Pancreas (tissue), 10 donors: ENCODE measurements at places on chromosomes 4 and X.

DNA sequence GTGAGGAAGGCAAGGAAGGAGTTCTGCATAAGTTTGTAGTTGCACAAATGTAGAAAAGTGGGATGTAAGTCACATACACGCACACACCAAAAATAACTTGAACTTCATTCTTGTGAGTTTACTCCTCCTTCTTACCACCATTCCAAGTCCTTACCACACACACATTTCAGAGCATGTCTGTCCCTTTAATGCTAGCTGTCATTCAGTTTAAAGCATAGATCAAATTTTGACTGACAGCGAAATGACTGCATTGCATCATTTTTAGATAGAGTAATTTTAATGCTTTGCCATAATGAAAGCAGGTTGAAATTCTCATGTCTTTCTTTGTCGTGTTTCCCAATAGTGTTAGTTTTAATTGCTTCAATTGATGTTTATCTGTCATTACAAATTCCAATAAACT, 629.6 kb upstream of the HTR2C start:
- DNase-seq: no peak

DNA sequence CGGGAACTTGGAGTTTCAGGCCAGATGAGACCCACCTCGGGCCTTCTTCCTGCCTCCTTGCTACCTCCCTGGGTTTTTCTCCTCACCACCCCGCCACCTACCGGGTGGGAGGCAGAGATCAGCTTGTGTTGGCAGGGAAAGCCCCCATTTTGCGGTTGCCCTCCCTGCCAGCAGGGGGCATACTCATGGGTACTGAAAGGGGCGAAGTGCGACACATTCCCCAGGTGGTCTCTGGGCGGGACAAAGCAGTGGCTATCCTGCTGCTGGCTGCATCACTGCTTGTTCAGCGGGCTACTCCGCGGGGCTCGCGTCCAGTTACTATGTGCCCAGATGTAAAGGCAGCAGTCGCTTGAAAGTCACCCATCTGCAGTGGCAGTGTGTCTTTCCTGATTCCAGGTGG, 330.3 kb downstream of the PDHA2 start:
- DNase-seq: no peak

DNA sequence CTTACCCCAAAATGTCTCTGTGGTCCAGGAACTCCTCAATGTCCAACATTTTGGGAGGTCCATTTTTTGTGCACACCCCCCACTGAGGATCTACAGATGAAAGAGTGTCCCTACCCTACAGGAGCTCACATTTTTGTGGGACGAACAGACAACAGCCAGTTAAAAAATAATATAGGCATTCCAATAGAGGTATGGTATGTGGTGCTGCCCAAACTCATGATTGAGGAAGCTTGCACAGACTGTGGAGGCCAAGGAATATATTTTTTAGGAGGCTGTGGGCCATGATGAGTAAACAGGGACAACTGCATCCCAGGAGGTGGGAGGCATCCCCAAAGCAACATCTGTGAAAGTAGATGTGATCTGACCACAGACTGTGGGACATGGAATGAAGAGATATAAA, 181.0 kb upstream of the HCCS start:
- no peak for DNase-seq

GRCh38 chrX:83529950-83530349, 21.9 kb downstream of the POU3F4 start:
- no peak for DNase-seq

GRCh38 chrX:112851806-112852205, 11.2 kb upstream of the AMOT start:
- no peak for DNase-seq

GRCh38 chrX:43592597-43592996, 63.5 kb upstream of the MAOA start:
- no peak for DNase-seq
